ENCODE measurements at places on chromosomes 7 and 10. TPM values are rescaled to one million over a fixed set of nuclear protein-coding genes. Genes with fewer than 3 reads are reported as not detected.

ITIH5 gene
- 20.0 TPM for polyA plus RNA-seq

AOAH gene
- 3.4 TPM for polyA plus RNA-seq

FKBP9 gene
- polyA plus RNA-seq, result 132 TPM

NKX2-3 gene
- polyA plus RNA-seq, result not detected

ZNF680 gene
- polyA plus RNA-seq, result 15.5 TPM

- DNase-seq, result no peak
Measured at GRCh38 chr7:28224172-28224571, 43.6 kb upstream of the JAZF1 start.

- DNase-seq, result peak; percentile 44
Measured at GRCh38 chr10:59283456-59284091, 78.8 kb downstream of the FAM13C start.

GRCh38 chr10:91681361-91682276 is 48.7 kb upstream of the PPP1R3C start:
- DNase-seq, result no peak

GRCh38 chr7:105210721-105211205 is 178.0 kb downstream of the SRPK2 start:
- no peak for DNase-seq

DNA sequence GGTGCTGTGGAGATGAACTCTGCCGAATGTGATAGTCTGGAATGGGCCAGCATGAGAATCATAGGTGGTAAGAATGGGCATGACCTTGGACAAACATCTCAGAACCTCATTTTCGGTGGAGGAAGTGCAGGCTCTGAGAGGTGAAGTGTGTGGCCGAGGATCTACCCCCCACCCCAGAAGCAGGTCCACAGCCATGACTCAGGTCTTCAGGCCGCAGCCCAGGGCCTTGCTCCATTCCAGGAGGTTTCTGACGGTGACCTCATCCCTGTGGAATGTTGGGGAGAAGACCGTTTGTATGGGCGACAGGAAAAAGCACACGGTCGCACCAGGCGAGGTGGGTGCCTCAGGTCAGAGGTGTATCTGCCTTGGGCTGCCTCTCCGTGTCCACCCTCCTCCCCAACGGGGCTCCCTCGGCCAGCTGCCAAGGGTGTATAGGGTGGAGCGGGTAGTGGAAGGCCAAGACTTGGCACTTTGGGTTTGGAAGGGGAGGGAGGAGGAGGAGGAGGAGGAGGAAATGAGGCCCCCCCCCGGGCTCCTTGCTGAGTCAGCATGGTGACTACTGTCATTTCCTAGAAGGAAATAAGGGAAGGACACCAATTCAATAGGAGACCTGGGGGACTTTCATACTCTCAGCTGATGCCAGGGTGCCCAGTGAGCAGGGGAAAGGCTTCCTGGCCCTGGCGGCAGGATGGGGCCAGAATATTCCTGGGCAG is 168.0 kb upstream of the RHEB start:
- peak; percentile 69 for DNase-seq

DNA sequence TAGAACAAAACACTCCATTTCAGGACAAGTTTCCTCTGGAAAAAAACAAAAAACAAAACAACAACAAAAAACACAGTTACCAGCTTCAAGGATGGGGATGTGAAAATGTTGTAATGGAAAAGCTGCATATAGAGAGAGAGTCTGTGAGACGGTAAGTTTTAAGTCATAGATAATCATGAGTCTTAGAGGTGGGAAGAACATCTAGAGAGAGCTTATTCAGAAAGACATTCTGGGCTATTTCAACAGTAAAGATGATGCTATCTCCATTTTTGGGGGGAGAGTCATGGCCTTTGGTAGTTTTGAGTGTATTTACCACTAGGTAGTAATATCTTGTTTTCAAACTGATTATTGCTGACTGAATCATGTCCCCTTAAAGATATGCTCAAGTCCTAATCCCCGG is 23.3 kb upstream of the INPP5F start:
- DNase-seq, result no peak

GRCh38 chr10:121608469-121609190 is 10.4 kb upstream of the FGFR2 start:
- peak; percentile 38 for DNase-seq

DNA sequence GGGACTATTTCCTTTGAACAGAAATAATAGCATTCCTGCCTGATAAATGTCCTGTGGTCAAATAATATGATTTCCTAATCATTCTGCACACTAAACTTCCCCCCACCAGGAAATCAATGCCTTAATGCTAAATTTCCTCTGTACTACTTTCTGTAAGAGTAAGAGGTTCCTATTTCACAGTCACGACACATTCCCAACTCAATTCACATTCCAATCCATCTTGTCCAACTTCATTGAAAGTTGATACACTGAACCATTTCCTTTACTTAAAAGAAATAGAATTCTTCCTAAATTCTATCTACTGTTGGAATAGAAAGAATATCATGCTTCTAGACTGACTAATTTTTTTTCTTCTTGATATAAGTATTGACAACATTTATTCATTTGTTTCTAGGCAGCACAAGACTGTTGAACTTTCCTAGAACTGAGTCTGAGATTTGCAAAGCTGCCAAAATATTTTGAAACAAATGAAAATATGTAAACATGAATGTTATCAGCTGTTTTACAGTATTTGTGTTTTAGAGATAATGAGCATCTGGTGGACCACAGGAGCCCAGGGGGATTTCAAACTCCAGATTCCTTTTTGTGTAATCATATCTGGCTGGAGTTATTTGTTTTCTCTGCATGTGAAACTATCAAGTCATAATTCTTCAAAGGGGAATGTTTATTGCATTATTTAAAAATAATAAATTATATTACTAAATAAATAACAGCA is 121.5 kb downstream of the TPST1 start:
- DNase-seq, result peak; percentile 46

DNA sequence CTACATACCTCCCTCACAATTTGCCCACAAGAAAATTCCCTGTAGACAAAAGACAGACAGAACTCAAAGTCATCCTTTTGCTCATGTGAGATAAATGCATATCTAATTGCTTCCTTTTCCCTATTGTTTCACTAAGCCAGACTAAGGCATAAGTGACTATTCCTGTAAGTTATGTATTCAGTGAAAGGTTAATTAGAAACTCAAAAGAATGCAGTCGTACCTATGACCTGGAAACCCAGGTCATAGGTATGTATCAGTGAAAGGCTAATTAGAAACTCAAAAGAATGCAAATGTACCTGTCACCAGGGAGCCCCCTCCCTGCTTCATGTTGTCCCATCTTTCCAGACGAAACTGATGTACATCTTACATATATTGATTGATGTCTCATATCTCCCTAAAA is 10.3 kb upstream of the GARS1 start:
- no peak for DNase-seq

- DNase-seq, result no peak
Measured at GRCh38 chr7:138004046-138004445, 2.2 kb upstream of the CREB3L2 start.
